ENCODE measurements at places on chromosomes 4 and X. TPM values are rescaled to one million over a fixed set of nuclear protein-coding genes. Genes with fewer than 3 reads are reported as not detected.

PABPC1L2A gene
- not detected for total RNA-seq

DUSP21 gene
- not detected for total RNA-seq

COX7B2 gene
- not detected for total RNA-seq

DNA sequence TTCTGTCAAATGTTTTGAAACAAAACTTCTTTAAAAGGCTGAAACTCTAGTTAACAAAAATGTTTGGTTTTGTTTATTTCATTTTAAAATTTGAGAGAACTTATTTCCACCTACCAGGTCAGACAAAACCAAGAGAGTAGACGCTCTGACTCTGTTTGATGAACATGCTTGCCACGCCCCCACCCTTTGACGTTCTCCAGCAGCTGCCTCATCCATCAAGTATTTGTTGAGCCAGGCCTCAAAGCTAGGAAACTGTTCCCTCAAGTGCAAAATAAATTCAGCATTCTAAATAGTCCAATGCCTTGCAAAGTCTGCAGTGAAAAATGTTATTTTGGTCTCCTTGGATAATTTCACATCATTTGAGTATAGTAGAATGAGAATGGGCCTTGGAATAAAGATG lies 121.6 kb downstream of the GUCY2F start:
- no peak for DNase-seq
- H3K4me1 ChIP-seq, result no peaks in the 10 kb centered on the region
- no peaks in the 10 kb centered on the region for H3K36me3 ChIP-seq
- no peaks in the 10 kb centered on the region for H3K27me3 ChIP-seq
- H3K27ac ChIP-seq, result no peak overlapping the region
- no peak overlapping the region for H3K4me3 ChIP-seq

- no peaks in the 10 kb centered on the region for H3K36me3 ChIP-seq
- H3K27me3 ChIP-seq, result peaks cover 12% of the 10 kb centered on the region
- H3K4me1 ChIP-seq, result no peaks in the 10 kb centered on the region
- no peak overlapping the region for H3K4me3 ChIP-seq
- no peak overlapping the region for H3K27ac ChIP-seq
Observed at GRCh38 chr4:7558436-7558835, 123.7 kb upstream of the PSAPL1 start.

DNA sequence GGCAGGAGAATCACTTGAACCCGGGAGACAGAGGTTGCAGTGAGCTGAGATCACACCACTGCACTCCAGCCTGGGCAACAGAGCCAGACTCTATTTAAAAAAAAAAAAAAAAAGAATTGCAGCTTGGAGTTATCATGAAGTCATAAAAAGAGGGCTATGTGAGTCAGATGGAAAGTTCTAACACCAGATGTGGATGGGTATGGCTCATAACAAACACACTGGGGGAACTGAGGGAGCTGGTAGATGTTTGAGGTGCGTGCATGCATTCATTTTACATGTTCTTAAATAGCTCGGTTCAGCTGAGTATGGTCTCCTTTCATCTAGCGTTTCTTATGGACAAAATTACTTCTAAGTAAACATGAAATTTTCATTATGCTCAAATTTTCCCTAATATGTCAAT lies 11.7 kb downstream of the TRMT2B start:
- no peaks in the 10 kb centered on the region for H3K4me1 ChIP-seq
- H3K27ac ChIP-seq, result no peak overlapping the region
- peaks cover 51% of the 10 kb centered on the region for H3K36me3 ChIP-seq
- no peak overlapping the region for H3K4me3 ChIP-seq

GRCh38 chrX:74133156-74133796 lies 170.7 kb upstream of the ZCCHC13 start:
- H3K27ac ChIP-seq, result no peak overlapping the region
- H3K4me1 ChIP-seq, result no peaks in the 10 kb centered on the region
- H3K4me3 ChIP-seq, result no peak overlapping the region
- H3K27me3 ChIP-seq, result no peaks in the 10 kb centered on the region
- no peaks in the 10 kb centered on the region for H3K36me3 ChIP-seq

DNA sequence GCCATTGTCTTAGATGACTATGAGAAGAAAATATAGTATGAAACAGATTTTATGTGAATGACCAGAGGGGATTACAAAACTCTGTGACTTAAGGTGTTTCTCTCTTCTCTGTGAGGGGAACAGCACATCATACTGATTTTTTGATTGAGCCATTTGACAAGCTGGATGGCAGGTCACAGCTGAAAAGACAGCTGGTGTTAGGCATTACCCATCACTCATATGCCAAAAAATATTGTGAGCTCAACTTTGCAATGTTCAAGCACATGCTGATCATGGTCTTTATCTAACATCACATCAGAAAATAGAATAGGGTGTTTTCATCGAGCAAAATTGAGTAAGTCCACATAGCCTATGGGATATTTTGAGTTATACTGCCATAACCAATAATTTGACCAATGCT lies 86.7 kb upstream of the TECRL start:
- H3K4me3 ChIP-seq, result no peak overlapping the region
- no peaks in the 10 kb centered on the region for H3K36me3 ChIP-seq
- no peak for DNase-seq
- H3K27ac ChIP-seq, result no peak overlapping the region
- H3K27me3 ChIP-seq, result no peaks in the 10 kb centered on the region
- no peaks in the 10 kb centered on the region for H3K4me1 ChIP-seq

DNA sequence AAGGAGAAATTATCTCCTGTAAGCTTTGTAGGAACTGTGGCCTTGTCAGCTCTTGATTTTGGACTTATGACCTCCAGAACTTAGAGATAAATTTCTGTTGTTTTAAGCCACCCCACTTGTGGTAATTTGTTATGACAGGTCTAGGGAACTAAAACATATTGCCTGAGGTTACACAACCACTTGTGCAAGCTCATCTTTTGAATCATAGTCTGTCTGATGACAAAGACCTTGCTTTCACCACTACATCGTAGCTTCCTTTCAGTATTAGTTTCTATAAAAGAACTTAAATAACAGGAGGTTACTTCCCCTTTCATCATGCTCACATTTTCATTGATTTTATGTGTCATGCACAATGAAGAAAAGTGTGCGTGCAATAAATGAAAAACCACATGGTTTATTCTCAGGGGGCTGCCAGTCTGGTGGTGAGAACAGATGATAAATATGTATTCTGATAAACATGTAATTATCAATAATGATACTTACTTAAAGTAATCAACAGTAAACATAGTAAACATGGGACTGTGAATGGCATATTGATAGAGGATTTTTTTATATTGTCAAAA lies 690.0 kb upstream of the HS3ST1 start:
- no peaks in the 10 kb centered on the region for H3K27me3 ChIP-seq
- peak overlapping the region; percentile 20 for H3K27ac ChIP-seq
- DNase-seq, result no peak
- H3K36me3 ChIP-seq, result no peaks in the 10 kb centered on the region
- no peak overlapping the region for H3K4me3 ChIP-seq
- no peaks in the 10 kb centered on the region for H3K4me1 ChIP-seq

DNA sequence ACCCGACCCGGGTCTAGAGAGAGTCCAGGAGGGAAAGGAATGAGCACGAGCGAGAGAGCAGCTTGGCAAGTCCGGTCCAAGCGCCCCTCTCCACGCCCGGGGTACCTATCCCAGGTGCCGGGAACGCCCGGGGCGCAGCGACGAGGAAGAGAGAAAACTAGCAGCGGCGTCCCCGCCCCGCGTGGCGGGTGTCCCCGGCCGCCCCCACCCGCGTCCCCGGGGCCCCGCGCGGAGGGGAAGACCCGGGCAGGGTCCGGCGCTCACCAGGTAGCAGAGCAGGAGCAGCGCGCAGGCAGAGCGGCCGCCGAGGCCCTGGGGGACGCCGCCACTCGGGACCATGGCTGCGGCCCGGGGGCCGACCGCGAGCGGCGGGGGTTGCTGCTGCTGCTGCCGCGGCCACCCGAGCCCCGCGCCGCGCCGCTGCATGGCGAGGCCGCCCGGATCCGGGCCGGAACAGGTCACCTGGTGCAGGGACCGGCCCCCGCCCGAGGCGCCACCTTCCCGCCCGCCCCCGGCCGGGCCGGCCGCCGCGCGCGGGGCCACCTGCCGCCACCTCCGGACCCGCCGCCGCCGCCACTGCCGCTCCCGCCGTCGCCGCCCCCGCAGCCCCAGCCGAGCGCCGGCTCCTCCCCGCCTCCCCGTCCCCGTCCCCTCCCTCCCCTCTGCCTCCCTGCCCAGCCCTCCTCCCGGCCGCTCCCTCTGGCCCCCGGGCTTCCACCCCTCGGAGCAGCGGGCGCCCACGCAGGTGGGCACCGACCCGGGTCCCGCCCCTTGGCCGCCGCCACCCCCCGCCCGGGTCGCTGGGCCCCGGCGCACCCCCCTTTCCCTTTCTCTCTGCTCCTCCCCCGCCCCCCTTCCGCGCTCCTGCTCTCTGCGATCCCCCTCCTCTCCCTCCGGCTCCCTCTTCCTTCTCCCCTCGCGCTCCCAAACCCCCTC lies at the start of gene SEL1L3:
SEL1L3 (minus strand) TSS at position 578 of the 936 bp plus-strand sequence; CDS start at position 426, 152 bp downstream.
- H3K4me3 ChIP-seq, result peak within 1 kb of the TSS; percentile 82
- H3K27ac ChIP-seq, result peak within 1 kb of the TSS; percentile 92
- no peaks in the 10 kb centered on the region for H3K27me3 ChIP-seq
- H3K4me1 ChIP-seq, result peaks cover 54% of the 10 kb centered on the region

- H3K4me3 ChIP-seq, result no peak overlapping the region
- no peaks in the 10 kb centered on the region for H3K27me3 ChIP-seq
- H3K4me1 ChIP-seq, result peaks cover 76% of the 10 kb centered on the region
- H3K27ac ChIP-seq, result no peak overlapping the region
Observed at GRCh38 chr4:88757067-88757466, 59.4 kb upstream of the NAP1L5 start.

DNA sequence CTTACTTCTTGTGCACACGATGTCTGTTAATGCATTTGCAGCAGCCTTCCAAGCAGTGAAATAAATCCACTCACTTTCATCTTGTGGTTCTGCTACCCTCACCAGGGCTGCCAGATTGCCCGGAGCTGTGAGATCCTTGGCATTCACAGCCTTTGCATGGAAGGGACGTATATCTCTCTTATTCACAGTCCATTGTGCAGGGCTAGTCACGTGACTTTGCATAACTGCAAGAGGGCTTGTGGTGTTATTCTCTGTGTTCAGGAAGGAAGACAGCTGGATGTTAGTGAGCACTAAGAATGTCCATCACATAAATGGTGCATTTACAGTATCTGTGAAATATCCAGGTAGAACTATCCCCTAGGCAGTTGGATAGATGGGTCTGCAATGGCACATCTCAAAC lies 96.5 kb upstream of the BEND4 start:
- H3K36me3 ChIP-seq, result no peaks in the 10 kb centered on the region
- H3K4me3 ChIP-seq, result no peak overlapping the region
- H3K27me3 ChIP-seq, result no peaks in the 10 kb centered on the region

- peak; percentile 36 for DNase-seq
- peak overlapping the region; percentile 60 for H3K27ac ChIP-seq
- H3K27me3 ChIP-seq, result peaks cover 5% of the 10 kb centered on the region
- peaks cover 27% of the 10 kb centered on the region for H3K36me3 ChIP-seq
Observed at GRCh38 chrX:154019061-154019621, 561 bp downstream of the IRAK1 start.

- H3K27me3 ChIP-seq, result peaks cover 11% of the 10 kb centered on the region
- no peak overlapping the region for H3K27ac ChIP-seq
- H3K36me3 ChIP-seq, result no peaks in the 10 kb centered on the region
- no peak for DNase-seq
Observed at GRCh38 chr4:569958-570667, 6.0 kb downstream of the TMEM271 start.
